ENCODE measurements at places on chromosomes 11 and 22.

DNA sequence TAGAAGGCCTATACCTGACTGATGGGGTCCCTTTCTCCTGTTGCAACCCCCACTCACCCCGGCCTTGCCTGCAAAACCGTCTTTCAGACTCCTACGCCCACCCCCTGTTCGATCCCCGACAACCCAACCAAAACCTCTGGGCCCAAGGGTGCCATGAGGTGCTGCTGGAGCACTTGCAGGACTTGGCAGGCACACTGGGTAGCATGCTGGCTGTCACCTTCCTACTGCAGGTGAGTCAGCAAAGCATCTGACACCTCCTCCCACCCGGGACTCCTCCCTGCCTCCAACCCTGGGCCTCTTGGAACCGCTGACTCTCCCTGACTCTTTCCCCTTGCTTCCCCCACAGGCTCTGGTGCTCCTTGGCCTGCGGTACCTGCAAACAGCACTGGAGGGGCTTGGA is 1.2 kb downstream of the ROM1 start:
- DNase-seq, result peak; percentile 23

- DNase-seq, result no peak
These were observed 23.9 kb upstream of the NECTIN1 start for GRCh38 chr11:119752946-119753345.

- DNase-seq, result no peak
These were observed 38.1 kb downstream of the GRAMD4 start for GRCh38 chr22:46657996-46658947.

- DNase-seq, result no peak
These were observed at the start of gene LMO2 for GRCh38 chr11:33891714-33892327. LMO2 (minus strand) TSS chr11:33892076; CDS start chr11:33869716, 22,360 bp downstream.

DNA sequence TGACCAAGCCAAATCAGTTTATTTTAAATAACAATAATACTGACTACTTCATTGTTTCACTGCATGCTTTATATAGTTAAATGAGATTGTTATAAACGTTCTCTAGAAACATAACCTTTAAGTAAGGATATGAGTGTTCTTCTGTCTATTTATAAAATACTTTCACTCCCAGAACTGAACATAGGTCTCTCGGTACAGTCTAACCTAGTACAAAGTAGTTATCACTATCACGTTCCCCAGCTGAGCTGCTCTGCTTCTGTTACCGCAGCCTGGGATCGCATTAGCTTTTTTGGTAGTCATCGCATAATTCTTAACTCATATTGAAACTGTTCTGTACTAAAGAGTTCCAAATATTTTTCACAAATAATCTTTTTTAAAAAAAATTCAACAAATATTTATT is 143.6 kb downstream of the WNT11 start:
- no peak for DNase-seq

GRCh38 chr11:95187723-95188122 is 43.3 kb downstream of the SESN3 start:
- no peak for DNase-seq

GRCh38 chr22:49505337-49506009 is 322.2 kb downstream of the BRD1 start:
- DNase-seq, result no peak

- DNase-seq, result no peak
These were observed 26.4 kb upstream of the PPFIA1 start for GRCh38 chr11:70243912-70244652.

- no peak for DNase-seq
These were observed 12.1 kb downstream of the CPSF7 start for GRCh38 chr11:61417670-61418069.

DNA sequence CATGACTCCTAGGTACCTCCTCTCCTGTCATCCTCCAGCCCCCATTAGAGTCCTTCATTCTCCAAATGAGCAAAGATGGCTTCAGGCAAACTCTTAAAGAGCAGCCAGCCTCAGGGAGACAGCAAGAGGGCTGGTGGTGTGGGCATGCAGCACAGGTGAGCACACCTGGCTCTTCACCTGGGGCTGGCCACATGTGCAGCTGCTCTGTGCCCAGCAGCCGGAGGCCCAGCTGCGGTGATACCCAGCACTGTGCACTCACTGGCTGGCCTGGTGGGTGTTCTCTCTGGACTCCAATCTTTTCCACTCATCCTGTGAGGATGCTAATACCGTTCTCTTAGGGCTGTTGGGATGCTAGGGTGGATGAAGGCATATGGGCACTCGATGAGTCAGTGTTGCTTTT is 106.1 kb upstream of the PARVA start:
- no peak for DNase-seq

DNA sequence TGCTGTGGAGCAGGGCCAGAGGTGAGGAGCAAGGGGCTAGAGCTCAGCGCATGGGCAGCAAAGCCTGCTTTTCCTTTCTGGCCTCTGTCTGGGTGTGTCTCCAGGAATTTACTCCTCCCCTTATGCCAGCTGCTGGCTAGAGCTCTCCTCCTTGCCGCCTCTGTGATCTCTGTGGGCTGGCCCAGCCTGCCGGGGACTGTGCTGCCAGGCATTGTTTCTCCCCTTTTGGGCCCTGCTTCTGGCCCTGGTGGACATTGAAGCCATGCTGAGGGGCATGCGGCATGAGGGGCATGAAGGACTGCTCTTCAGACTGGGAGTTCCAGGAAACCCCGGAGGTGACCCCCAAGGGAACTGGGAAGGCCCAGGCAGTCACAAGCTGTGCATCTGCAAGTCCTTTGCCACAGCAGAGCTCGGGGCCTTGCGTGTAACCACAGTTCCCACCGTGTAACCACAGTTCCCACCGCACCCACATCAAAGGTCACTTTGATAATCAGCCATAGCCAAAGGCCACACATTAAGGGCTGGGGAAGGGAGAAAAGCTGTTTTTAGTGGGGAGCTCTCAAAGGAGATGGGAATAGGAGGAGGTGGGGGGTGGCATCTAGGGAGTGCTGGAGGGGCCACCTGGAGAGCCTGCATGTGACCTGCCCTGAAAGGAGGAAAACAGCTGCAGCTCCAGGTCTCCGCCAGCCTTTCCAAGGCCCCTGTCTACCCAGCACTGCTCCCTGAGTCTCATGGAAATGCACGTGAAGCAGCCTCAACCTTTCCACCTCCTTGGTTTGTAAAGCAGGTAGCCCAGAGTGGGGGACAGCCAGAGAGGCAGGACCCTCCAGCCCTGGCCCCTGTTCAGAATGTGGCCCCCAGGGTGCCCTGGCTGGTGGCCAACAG is 62.3 kb downstream of the PPFIBP2 start:
- no peak for DNase-seq

DNA sequence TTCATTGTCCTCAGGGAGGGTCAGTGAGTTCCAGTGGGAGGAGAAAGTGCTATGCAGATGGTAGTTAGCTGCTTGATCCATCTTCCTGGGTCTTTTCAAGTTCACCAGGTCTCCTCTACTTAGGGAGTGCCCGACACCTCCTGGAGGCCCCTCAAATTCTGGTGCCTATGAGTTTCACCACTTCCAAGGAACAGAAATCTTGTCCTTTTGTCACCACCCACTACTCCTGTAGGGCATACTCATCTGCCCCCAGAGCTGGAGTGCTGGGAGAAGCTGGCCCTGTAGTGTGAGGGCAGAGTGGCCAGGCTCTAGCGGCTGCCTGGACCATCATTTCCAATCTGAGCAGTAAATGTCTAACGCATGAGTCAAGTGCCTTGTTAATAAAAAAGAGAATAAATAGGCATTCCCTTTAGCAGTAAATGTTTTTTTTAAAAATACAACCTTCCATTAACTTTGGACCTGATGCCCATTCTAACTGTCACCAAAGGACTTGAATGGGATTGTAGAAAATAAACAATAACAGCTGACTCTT is 12.5 kb downstream of the IRAG1 start:
- DNase-seq, result no peak

GRCh38 chr11:67504005-67504949 is 886 bp downstream of the PITPNM1 start:
- DNase-seq, result no peak

DNA sequence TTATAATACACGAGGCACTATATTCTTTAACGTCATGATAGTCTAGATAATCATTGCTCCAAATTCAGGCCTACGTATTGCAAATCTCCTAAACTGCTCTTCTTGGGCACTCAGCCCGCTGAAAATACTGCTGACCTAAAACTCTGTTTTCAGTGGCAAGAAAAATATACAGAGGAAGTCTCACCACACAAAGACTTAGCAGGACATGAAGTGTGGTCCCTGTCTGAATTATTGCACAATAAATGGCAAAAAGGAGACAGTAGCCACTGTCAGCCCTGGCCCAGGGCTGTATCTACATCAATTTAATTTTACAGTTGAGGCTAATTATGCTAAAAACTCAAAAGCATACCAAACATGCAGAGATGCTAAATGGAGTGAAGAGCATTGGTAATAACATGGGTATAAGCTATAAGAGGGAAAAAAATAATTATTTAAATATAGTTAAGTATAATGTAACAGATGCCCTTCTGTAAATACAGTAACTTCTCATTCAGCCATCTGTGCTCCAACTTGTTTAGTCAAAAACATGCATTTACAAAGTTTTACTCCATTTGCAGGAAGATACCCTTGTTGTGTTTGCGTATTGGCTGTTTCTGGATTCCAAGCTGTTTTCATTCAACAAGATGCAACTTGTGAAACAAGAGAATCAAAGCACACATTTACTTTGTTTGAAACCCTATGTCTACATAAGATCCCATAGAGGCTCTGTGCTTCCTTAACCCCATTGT is 800.0 kb upstream of the LUZP2 start:
- no peak for DNase-seq

DNA sequence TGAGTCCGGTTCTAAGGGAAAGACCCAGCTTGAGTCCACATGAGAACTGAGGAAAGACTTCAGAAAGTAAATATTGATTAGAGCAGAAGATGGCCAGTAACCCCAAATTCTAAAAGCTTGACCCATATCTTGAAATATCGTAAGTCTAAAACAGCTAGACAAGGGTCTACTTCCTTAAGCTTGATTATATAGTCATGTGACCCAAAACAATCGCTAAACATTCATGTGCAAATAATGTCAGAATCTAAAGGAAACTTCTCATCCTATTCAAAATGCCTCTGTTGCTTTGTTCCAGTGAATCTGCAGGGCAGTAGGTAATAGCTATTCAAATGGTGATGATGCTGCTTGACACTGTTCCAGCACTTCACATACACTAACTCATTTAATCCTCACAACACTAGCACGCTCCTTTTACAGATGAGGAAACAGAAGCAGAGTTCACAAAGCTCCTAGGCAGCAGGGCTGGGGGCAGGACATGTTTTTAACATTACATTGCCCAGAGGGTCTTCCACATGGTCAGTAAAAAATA is 52.6 kb downstream of the TCF20 start:
- DNase-seq, result no peak

DNA sequence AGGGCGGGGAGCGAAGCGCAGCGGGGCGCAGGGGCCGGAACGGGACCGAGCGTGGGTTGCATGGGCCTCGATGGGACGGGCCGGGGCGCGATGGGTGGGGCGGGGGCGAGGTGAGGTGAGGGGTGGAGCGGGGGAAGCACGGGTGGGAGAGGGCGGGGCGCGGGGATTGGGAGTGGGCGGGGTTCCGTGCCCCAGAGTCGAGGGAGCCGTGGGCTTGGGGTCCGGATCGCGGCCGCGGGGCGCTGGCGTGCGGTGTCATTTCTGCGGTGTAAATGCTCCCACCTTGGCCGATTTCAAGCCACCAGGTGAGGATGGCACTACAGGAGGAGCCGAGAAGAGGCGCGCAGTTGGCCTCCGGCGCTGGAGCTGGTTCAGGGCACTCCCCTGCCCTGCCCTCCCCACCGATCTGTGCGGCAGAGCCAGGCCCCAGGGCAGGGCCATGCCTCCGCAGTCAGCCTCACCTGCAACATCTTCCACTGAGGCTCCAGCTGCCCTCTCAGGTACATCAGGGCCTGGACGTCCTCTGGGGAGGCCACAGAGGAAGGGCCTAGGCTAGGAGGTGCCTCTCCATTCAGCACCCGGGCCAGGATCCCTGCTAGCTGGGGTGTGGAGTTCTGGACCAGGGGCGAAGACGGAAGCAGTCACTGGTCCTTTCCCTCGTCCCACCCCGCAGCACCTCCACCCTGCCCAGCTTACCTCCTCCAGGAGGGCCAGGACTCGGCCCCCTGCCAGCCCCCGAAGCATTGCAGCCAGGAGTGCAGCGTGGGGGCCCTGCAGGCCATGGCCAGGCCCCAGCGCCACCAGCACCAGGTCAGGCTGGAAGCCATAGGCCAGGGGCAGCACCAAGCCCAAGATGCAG is 620 bp upstream of the TUBGCP6 start:
- DNase-seq, result no peak

GRCh38 chr22:40525250-40525884 is 111.2 kb downstream of the MRTFA start:
- peak; percentile 27 for DNase-seq

DNA sequence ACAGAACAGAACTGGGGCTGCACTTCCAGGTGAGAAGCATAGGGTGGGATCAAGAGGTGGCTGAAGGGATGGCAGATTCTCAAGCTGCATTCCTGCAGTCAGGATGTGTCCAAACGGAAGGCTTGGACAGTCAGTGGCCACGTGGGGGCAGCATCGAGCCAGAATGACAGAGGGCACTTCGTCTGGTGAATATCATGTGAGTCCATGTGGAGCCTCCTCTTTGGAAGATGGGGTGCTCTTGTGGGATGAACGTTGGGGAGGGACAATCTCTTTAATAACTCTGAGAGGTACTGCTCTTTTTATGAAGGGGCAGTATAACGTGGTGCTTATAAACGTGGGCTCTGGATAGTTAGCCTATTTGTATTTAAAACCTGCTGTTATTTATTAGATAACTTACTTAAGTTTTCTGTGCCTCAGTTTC is 154.9 kb upstream of the NAV2 start:
- DNase-seq, result peak; percentile 41

GRCh38 chr11:131392528-131393255 is 22.3 kb downstream of the NTM start:
- no peak for DNase-seq

DNA sequence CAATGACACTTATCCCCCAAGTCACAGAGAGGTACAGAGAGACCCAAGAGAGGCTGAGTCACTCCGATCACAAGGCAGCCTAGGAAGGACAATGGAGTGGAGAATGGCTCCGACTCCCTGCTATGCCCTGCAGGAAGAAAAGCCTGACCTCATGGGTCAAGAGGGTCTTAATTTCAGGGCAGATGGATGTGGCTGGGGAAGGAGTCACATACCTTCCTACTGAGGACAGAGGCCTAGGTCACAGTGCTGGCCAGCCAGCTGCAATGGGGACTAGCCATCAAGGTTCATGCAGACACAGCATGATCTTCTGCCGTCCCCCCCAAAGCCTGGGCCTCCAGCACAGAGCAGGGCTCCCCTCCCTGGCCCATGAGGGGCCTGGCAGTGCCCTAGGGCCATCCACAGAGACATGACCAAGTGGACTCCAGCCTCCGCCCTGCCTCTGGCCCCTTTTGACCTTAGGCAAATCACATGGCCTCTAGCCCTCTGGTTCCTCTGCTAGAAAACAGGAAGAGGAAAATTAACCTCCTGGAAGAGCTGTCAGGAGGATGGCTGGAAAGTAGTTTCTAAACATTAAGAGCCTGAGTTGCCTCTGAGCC is 1.8 kb downstream of the ARRB1 start:
- DNase-seq, result no peak

All from stimulated activated CD8-positive, alpha-beta memory T cell treated with anti-CD3 and anti-CD28 coated beads, Interleukin-4, amount 100 ng/mL, for 4 hours (primary cell).